ENCODE measurements at places on chromosomes 1 and 21.

DNA sequence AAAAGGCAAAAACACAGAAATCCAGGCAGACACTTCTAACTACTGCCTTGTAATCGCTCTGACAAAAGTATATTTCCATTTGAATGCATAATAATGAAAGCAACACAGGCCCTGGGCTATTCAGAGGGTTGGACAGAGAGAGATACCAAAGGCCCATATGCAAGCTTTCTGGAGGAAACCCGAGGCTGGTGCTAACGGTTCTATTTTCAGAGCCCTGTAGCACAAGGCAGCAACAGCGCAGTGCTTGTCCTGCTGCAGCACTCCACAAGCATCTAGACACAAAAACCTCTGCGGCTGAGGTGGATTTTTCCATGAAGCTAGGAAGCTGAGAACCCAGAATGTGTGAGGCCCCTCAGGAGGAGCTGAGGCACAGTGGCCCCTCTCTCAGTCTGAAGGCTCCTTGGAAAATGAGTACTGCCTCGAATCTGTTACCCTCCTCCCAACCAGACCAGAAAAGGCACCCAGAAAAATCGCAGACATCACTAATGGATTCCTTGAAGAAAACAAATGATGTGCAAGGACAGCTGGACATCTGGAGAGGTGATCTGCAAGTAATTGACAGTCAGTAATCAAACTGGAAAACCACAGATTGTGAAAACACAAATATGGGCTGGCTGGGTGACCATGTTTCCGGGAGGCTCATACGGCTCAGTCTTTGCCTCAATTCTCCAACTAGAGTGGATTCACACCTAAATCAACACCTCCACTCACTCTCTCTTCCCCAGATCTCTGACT, 54.0 kb downstream of the COLGALT2 start:
- H3K27me3 ChIP-seq, result no peaks in the 10 kb centered on the region
- no peak overlapping the region for H3K4me3 ChIP-seq
- no peaks in the 10 kb centered on the region for H3K36me3 ChIP-seq
- H3K27ac ChIP-seq, result no peak overlapping the region

DNA sequence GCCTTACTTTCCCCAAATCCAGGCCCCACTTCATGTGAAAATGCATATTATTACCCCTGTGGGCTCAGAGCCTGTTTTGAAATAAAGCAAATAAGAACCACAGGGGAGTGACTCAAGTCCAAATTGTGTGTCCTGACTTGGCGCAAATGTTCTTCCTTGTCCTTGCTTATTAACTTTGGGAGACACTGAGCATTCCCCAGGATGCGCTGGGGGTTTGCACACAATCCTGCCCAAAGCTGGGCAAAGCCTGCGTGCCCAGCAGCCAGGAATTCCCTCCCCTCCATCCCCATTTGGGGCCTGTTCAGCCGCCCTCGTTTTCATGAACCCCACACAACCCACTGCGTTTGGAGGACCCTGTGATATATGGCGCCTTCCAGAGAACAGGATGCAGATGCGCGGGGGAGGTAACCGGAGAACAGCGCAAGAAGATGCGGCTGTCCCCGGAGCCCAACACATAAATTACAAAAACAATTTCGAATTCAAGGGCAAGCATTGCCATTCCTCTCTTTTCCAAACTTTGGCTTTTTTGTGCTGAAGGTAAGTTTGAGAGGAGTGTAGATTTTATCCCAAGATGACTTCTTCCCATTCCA, 42.4 kb upstream of the CLDN14 start:
- no peak overlapping the region for H3K27ac ChIP-seq
- no peak for DNase-seq
- H3K4me3 ChIP-seq, result no peak overlapping the region
- no peaks in the 10 kb centered on the region for H3K4me1 ChIP-seq
- H3K27me3 ChIP-seq, result no peaks in the 10 kb centered on the region

GRCh38 chr1:156658496-156658895, 16.6 kb downstream of the BCAN start:
- H3K27ac ChIP-seq, result no peak overlapping the region
- H3K27me3 ChIP-seq, result peaks cover 26% of the 10 kb centered on the region
- DNase-seq, result no peak
- no peaks in the 10 kb centered on the region for H3K36me3 ChIP-seq
- peaks cover 58% of the 10 kb centered on the region for H3K4me1 ChIP-seq

DNA sequence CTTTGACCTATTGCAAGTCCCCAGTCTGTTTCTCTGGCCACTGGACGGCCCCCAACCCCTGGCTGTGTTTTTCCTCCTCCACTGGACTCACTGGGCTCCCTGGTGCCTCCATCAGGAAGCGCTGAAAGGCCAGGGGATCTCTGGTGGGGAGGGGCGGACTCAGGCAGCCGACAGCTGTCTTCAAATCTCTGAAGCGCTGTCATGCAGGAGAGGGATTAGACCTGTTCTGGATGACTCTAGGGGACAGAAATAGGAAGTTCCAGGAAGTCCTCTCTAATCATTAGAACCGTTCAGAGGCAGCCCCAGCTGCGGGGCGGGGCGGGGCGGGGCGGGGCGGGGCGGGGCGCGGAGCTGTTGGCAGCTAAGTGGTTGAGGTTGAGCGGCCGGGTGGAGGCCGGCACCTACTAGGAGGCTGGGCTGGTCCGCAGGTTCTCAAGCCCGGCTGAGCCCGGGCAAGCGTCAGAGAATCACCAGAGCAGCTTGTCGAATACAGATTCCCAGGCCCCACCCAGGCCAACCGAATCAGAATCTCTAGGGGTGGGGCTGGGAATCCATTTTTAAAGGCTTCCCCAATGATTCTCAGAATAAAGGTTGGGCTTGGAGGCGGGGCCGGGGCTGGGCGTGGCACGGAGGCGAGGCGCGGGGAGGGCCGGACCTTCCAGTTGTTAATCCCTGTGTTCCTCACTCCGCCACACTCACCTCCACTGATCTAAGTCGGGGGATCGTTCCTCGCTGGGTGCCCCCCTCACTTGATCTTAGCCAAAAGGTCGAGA, 11.4 kb upstream of the PHLDA3 start:
- peak overlapping the region; percentile 49 for H3K4me3 ChIP-seq
- H3K36me3 ChIP-seq, result no peaks in the 10 kb centered on the region
- peak overlapping the region; percentile 24 for H3K27ac ChIP-seq
- DNase-seq, result peak; percentile 11

DNA sequence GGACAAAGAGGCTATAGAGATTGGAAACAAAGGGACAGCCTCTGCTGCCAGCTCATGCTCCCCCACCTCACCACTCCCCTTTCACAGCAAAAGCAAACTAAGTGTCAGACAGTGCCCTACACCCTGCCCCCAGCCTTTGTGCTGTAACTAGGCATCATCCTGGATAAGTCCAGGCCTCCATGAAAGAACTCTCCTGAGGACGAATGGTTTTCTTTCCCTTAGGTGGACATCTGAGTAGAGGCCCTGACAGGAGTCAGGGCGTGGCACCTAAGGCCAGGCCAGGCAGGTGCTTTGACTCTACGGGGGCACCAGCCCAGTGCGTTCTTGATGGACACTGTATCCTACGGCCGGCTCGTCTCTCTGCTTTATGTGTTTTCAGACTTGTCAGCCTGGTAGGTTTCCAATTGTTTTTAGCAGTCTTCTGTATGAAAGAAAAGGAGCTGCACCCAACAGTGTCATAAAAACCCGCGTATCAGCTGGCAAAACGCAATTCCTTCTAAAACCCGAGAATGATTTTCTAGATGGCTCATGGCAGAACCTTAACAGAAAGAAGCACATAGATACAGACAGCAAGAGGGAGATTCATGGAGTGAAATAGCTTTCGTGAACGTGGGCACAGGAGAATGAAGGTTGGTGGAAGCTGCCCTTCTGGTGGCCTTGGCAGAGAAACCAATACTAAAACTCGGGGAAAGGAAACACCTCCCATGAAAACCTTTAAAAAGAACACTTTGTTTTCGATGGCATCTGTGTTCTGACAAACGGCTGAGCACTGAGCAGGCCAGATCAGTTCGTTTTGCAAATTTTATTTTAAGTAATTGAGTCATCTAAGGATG, 51.7 kb upstream of the AJAP1 start:
- no peaks in the 10 kb centered on the region for H3K27me3 ChIP-seq
- H3K27ac ChIP-seq, result no peak overlapping the region
- no peak for DNase-seq
- H3K4me3 ChIP-seq, result no peak overlapping the region
- no peaks in the 10 kb centered on the region for H3K36me3 ChIP-seq

DNA sequence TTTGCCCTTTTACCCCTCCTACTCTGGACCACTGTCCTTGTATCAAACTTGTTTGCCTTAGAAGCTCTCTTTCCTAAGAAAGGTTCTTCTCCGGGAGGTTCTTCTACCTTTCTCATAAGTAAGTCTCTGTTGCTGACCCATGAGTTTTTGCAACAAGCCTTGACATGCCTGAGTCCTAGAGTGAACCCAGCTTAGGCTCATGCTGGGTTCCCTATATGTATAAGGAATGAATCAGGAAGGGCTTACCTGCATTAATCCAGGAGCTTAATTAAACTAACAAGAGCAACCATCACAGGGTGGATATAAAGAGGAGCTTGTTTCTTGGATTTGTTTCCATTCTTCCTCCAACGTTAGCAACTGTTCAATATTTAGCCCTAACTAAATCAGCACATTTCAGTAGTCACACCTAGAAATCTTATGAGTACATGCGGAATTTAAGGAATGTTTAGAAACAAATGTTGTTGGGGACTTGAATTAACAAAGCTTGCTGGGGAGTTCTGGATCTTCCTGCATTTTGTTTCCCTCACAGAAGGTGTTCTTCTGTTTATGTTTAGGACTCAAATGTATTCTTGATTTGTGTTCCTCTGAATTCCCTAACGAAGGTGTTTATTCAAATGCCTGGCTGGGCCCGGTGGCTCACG, 64.3 kb upstream of the RAB3GAP2 start:
- H3K27me3 ChIP-seq, result no peaks in the 10 kb centered on the region
- H3K4me3 ChIP-seq, result no peak overlapping the region
- H3K27ac ChIP-seq, result no peak overlapping the region
- no peaks in the 10 kb centered on the region for H3K4me1 ChIP-seq
- no peak for DNase-seq
- no peaks in the 10 kb centered on the region for H3K36me3 ChIP-seq

GRCh38 chr1:115729756-115730155, 38.8 kb downstream of the CASQ2 start:
- no peak overlapping the region for H3K4me3 ChIP-seq
- H3K36me3 ChIP-seq, result no peaks in the 10 kb centered on the region
- H3K27ac ChIP-seq, result no peak overlapping the region
- DNase-seq, result no peak
- H3K27me3 ChIP-seq, result no peaks in the 10 kb centered on the region
- no peaks in the 10 kb centered on the region for H3K4me1 ChIP-seq

DNA sequence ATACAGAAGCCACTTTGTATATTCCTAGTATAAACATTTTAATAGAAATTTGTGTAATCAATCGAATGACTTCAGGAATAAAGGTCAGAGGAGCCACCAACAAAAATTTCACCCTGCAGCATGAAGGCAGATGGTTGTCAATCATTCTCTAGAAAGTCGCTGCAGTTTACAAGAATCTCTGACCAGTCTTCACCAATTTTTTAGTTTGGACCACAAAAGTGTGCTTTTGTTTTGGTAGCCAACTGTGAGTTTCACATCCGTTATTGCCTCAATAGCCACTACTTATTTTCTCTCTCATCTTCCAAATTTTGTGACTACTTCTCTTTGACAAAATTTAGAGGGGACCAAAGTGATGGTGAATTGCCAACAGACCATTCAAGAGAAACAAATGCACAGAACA, 1155.6 kb downstream of the AMY1C start:
- no peaks in the 10 kb centered on the region for H3K36me3 ChIP-seq
- H3K4me1 ChIP-seq, result no peaks in the 10 kb centered on the region
- no peak overlapping the region for H3K4me3 ChIP-seq

- no peaks in the 10 kb centered on the region for H3K36me3 ChIP-seq
- no peak for DNase-seq
- peak overlapping the region; percentile 76 for H3K27ac ChIP-seq
- no peak overlapping the region for H3K4me3 ChIP-seq
- H3K27me3 ChIP-seq, result no peaks in the 10 kb centered on the region
- peaks cover 51% of the 10 kb centered on the region for H3K4me1 ChIP-seq
These were observed 16.1 kb downstream of the ENSA start for GRCh38 chr1:150613061-150613920.

DNA sequence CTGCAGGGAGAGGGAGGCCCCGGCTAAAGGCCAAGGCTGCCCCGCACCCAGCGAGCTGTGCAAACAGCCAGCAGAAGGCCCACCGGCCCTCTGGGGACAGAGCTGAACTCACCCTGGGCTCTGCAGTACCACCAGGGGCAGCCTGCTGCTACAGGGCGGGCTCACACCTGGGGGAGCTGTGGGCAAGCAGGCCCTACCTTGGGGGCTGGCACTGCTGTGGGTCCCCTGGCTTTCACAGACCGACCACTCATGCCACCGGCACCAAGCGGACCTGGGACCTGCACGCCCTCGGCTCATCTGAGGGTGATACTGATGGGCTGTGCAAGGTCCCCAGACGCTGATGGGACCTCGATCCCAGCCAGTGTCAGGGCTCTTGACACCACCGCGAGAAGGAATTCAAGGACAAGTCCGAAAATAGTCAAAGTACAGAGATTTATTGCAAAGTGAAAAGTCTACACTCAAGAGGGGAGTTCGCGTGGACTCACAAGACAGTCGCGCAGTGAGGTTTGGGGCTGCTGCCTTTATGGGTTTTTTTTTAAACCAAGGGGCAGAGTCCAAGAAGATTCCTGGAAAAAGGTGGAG, 61.0 kb upstream of the ADARB1 start:
- no peaks in the 10 kb centered on the region for H3K36me3 ChIP-seq
- no peaks in the 10 kb centered on the region for H3K4me1 ChIP-seq
- H3K27me3 ChIP-seq, result peaks cover 14% of the 10 kb centered on the region

GRCh38 chr1:167795810-167796740, 74.3 kb downstream of the MPZL1 start:
- H3K27ac ChIP-seq, result no peak overlapping the region
- no peaks in the 10 kb centered on the region for H3K4me1 ChIP-seq
- no peaks in the 10 kb centered on the region for H3K27me3 ChIP-seq
- H3K4me3 ChIP-seq, result no peak overlapping the region
- no peaks in the 10 kb centered on the region for H3K36me3 ChIP-seq

DNA sequence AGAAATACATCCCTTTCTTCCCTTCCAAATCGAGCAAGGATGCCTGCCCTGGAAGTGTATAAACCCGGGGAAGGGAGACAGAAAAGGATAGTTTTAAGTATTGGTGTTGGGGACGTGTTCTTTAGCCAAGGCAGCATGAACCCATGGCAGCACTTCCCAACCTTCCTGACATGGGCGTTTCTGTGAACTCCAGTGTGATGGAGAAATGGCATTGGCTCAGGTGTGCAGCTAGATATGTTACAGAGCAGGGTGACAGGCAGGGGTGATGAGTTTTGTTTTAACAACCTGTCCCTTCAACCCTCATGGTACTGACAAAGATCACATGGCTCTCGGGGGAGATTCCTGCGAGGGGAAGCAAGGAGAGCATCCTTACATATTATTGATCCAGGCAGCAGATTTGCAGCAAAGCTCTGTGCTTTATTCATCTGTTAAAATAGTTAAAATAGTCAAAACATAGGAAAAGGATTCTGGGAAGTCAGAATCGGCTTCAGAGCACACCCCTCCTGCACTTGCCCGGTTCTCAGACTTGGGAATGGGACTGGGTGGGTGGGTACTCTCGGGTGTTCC, 4.0 kb downstream of the MX1 start:
- H3K27ac ChIP-seq, result no peak overlapping the region
- H3K4me1 ChIP-seq, result peaks cover 12% of the 10 kb centered on the region
- no peak overlapping the region for H3K4me3 ChIP-seq
- peaks cover 26% of the 10 kb centered on the region for H3K36me3 ChIP-seq
- DNase-seq, result no peak

GRCh38 chr1:204456826-204457442, 37.7 kb downstream of the PIK3C2B start:
- H3K27me3 ChIP-seq, result no peaks in the 10 kb centered on the region
- peaks cover 27% of the 10 kb centered on the region for H3K4me1 ChIP-seq
- no peaks in the 10 kb centered on the region for H3K36me3 ChIP-seq
- no peak for DNase-seq

GRCh38 chr1:12135612-12136011, 31.2 kb upstream of the TNFRSF1B start:
- no peak for DNase-seq
- no peak overlapping the region for H3K27ac ChIP-seq

Data from CD8-positive, alpha-beta memory T cell (primary cell).